NCI-H1092 (cell line): ENCODE measurements at places on chromosomes 6 and 20.
A peak's percentile ranks its signal among the peaks of the same experiment; 100 is the strongest.

DNA sequence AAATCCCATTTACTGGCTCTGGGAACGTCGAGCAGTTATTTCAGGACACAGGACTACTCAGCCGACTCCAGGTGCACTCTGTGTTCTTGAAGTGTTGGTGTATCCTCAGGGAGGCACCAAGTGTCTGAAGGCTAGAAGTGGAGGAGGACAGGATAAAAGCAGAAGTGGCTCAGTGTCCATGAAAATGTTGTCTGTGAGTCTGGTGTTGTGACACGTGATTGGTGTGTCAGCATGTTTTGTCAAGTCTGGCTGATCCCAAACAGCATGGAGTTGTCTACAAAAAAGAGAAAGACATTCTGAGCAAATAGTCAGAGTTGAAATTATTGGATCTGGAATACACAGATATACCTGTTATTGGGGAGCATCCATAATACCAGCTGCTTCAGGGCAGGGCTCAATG is 30.3 kb downstream of the SCGN start:
- DNase-seq, result no peak

DNA sequence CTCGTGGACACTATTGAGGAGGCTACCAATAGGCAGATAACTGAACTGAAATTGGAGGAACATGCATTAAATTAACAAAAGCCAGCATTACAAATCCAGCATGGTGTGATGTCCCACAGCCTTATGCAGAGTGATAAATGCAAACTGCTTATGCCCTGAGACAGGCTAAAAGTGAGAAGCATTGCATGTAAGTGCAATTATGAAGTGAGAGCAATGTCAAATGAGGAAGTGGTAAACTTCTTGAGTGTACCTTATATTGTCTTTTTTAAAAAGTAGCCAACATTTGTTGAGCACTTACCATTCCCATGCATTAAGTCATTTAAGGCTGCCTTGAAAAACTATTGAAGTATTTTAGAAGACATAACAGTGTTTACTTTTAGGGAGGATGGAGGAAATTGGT is 212.2 kb downstream of the TBC1D7 start:
- no peak for DNase-seq

DNA sequence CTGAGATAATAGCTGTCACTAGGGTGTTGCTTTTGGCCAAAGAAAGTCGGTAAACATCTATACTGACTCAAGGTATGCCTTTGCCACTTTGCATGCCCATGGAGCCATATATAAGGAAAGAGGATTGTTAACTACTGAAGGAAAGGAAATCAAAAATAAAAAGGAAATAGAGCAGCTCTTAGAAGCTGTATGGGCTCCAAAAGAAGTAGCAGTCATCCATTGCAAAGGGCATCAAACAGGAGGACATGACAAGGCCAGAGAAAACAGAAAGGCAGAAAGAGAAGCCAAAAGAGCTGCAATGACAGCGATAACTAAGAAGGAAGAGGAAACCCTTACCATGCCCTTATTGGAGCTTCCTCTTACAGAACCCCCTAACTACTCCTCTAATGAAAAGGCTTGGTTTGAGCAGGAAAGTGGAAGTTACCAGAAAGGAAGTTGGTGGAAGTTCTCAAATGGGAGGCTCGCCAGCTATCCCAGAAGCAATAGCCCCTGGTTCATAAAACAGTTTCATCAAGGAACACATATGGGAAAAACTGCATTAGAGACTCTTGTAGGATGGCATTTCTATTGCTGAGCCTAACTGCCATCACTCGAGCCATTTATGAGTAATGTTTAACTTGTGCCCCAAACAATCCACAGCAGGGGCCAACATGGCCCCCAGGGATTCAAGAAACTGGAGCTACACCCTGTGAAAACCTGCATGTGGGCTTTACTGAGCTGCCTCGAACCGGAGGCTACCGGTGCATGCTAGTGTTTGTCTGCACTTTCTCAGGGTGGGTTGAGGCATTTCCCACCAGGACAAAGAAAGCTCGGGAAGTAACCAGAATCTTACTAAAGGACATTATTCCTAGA is 7.0 kb downstream of the IL22RA2 start:
- no peak for DNase-seq

DNA sequence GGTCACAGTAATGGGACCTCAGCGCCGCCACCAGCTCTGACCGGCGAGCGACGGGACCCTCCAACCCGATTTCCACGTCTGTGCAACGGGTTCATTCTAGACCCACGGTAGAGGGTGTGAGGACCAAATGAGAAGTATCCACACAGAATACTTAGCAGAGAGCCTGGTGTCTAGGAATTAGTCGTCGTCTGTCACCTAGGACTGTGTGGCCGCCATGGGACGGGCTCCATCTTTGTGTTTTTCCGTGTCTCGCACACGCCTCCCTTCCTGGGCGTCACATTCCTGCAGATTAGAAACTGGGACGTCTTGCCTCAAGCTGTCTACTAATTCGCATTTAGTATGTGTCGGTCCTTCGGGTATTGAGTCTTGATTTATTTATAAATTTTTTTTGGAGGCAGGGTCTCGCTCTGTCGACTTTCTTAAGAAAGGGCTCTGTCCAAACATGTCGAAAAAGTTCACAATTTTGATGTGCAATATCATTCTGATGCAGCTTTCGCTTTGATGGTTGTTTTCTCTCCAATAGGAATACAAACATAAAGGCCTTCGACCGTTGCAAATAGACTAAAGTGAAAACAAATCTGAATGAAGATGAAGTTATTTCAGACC is 563 bp downstream of the MGME1 start:
- DNase-seq, result no peak

GRCh38 chr20:17995967-17996819 is 27.4 kb downstream of the MGME1 start:
- DNase-seq, result peak; percentile 16

DNA sequence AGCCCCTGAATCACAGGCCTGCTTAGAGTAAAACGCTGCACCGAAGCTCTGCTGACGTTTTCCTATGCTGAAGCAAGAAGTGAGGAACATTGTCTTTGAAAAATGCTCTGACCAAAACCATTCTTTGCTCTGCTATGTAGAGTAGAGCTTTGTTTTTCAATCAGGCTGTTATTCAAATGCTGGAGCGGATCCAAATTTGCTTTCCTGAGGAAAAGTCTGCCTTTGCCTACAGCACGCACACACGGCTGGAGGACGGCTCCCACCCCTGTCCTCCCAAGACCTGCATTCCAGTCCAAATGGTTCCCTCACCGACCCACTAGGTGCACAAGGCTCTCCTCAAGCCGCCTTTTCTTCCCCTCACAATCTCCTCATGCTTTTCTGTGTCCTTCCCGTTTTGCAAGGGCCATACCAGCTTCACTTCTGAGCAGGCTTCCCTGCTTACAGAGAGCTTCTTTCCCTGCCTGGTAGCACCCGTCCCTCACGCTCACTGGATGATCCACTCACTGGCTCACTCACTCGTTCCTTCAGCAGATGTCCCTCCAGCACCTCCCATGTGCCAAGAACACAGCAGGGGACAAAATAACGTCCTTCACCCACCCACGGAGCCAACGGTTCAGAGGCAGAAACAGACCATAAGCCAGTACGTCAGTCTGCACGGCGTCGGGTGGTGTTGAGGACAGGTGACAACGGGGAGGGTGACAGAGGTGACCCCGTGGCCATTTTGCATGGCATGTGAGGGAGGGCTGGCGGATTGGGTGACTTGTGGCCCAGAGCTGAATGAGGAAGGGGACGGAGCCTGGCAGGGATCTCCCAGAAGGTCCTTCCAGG is 137.9 kb upstream of the NEDD9 start:
- DNase-seq, result no peak

- DNase-seq, result no peak
Observed at GRCh38 chr6:136549300-136550044, 750 bp downstream of the MAP7 start.

DNA sequence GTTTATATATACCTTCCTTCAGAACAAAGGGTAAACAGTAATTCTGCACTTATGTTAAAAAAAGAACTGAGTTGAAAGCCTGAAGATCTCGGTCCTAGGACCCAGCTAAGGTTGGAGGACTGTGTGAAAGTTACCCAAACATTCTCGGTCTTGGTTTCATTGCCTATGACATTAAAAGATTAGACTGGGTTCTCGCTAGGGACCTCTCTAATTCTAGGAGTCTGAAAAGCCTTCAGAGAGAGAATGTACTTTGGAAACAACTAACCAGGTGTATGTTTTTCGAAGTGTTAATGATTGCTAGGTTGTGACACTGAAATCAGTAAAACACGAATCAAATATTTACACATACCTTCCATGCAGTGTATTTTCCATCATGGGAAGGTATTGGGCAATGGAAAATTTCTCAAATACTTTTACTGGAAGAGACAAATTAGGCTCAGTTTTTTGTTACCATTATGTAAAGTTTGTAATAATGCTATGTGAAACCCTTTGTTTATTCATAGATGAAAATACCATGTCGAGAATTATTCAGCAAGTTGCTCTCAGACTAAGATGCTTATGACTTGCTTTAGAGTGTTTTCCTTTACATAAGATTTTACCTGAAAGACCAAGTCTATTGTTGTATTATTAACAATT is 113.7 kb upstream of the LOC128125822 start:
- no peak for DNase-seq

GRCh38 chr6:166558156-166559005 is 28.1 kb downstream of the RAMACL start:
- DNase-seq, result no peak

DNA sequence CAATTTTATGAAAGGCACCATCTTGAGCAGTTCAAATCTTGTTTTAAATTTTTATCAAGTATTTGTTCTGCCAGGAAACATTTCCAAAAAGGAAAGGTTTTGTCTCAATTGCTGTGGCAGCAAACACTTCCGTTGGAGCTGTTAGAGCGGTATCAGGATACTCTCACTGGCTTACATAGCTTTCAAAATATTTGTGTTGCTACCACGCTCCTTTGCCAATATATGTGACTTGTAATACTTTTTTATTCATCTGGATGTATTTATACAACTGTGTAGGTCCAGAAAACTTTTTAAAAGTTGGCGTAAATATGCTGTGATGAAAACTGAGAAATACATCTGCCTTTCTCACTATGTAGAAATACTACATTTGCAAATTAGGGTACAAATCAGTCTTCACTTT is 37.8 kb upstream of the NHSL1 start:
- no peak for DNase-seq

GRCh38 chr20:15763366-15763765 is 809.9 kb downstream of the KIF16B start:
- no peak for DNase-seq

DNA sequence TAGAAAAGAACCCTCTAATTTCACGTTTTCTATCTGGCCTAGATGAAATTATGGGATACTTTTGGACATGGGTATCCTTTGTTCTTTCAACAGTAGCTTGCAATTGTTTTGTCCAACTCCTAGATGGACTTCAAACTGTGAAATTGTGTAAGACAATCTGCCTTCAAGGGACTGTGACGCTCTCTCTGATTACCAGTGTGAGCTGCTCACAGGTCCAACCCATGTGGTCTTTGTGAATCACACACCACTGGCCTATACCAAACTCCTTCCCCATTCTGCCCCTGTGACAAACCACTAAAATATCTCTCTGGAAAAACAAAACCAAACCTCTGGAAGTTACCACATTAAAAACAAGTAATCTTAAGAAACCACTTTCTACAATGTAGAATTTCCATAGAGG is 59.5 kb downstream of the NINL start:
- DNase-seq, result no peak

DNA sequence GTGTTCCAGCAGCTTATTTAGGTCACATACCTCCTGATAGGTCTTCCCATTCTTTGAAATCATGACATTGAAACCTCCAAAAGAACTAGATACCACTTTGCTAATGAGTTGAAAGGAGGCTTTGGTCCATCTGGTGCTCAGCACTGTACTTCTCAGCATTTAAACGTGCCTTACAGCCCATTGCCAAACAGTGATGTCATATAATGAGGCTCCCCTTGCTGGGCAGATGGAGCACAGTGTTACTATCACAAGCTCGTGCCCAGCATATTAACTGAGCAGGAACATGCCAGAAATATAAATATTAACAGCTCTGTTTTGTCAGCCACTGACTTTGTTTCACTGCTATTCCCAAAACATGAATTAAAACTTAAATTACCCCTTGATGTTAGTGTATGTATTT is 25.5 kb upstream of the MAPK13 start:
- DNase-seq, result no peak

DNA sequence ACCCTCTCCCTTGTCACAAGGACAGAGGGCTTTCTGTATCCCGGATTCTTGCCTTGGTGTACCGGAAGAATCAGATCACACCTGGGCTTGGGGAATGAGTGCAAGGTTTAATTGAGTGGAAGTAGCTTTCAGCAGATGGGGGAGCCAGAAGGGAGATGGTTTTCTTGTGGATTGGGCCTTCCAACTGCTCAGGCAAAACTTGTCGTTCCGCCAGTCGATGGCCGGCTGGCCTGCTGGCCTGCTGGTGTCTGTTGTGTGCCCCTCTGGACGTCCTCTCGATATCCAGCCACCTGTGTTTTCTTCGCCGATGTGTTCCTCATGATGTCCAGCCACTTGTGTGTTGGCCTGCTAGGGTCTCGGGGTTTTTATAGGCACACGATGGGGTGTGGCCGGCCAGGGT is 168.1 kb downstream of the CDKAL1 start:
- no peak for DNase-seq

GRCh38 chr6:54014440-54014839 is 96.8 kb upstream of the MLIP start:
- DNase-seq, result no peak

GRCh38 chr20:24785141-24786110 is 163.6 kb upstream of the CST7 start:
- DNase-seq, result no peak

DNA sequence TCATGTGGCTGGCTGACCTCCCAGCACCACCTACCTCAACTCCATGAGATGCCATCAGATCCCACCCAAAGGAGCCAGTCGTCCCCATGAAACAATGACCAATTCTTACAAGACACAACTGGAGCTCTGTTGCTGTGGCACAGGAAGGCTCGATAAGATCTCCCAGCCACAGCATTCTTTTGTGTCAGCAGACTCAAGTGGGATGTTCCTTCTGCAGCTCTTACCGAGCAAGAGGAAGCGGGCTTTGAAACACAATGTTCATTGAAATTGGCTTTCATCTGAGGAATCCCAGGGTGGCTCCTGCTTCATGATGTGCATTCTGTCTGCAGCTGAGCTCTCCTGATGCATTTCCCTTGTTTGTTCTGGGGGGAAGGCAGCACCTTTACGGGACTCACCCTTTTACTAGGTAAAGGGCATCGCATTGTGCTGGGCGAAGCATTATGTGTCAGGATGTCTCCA is 222.0 kb upstream of the SGK1 start:
- DNase-seq, result no peak

DNA sequence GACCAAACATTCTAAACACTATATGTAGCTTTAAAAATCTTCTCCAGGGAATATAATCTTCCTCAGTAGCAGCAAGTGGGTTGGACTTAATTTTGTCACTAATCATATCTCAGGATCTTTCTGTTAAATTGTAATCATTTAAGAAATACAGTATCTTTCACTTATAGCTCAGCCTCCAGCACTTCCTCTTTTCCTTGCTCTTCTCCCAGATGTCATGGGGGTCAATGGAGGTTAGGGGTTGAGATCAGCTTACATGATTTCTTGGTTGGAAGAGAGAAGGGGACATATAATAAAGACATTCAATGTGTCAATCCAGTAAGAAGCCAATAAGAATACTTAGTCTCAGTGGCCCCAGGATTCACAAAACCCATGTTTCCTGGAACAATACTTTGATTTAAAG is 15.7 kb upstream of the REPS1 start:
- no peak for DNase-seq

GRCh38 chr6:137638926-137639706 is 144.9 kb upstream of the OLIG3 start:
- no peak for DNase-seq
